Activated T-helper 2 cell treated with anti-CD3 and anti-CD28 coated beads, Interferon-gamma antibody, Interleukin-2, Interleukin-4, amounts not matched to agents 10 μg/mL and 5 μg/mL and 100 μg/mL, durations not matched to agents 14 hours and 24 hours and 36 hours (primary cell): ENCODE measurements at places on chromosomes 7 and 10. TPM values are rescaled to one million over a fixed set of nuclear protein-coding genes. Genes with fewer than 3 reads are reported as not detected.

The ZNF716 gene
- not detected in 2 replicates for total RNA-seq

The MGMT gene
- total RNA-seq, result 15.8 and 17.5 TPM in 2 replicates

The STOX1 gene
- 0.82 and 0.85 TPM in 2 replicates for total RNA-seq

The BTBD16 gene
- not detected in 2 replicates for total RNA-seq

The HDAC9 gene
- total RNA-seq, result 0.48 and 0.52 TPM in 2 replicates

The CCL26 gene
- 0.89 TPM in 1 of 2 replicates, not detected in the other for total RNA-seq

The STAG3 gene
- total RNA-seq, result 20.6 and 22.3 TPM in 2 replicates

The WDR86 gene
- not detected in 2 replicates for total RNA-seq

The PRLHR gene
- total RNA-seq, result not detected in 2 replicates

The PDE6C gene
- total RNA-seq, result not detected in 2 replicates

The SCIN gene
- not detected in 2 replicates for total RNA-seq

The GPR85 gene
- not detected in 2 replicates for total RNA-seq

The NPSR1 gene
- not detected in 2 replicates for total RNA-seq

The CTAGE4 gene
- total RNA-seq, result 1.2 and 1.6 TPM in 2 replicates

DNA sequence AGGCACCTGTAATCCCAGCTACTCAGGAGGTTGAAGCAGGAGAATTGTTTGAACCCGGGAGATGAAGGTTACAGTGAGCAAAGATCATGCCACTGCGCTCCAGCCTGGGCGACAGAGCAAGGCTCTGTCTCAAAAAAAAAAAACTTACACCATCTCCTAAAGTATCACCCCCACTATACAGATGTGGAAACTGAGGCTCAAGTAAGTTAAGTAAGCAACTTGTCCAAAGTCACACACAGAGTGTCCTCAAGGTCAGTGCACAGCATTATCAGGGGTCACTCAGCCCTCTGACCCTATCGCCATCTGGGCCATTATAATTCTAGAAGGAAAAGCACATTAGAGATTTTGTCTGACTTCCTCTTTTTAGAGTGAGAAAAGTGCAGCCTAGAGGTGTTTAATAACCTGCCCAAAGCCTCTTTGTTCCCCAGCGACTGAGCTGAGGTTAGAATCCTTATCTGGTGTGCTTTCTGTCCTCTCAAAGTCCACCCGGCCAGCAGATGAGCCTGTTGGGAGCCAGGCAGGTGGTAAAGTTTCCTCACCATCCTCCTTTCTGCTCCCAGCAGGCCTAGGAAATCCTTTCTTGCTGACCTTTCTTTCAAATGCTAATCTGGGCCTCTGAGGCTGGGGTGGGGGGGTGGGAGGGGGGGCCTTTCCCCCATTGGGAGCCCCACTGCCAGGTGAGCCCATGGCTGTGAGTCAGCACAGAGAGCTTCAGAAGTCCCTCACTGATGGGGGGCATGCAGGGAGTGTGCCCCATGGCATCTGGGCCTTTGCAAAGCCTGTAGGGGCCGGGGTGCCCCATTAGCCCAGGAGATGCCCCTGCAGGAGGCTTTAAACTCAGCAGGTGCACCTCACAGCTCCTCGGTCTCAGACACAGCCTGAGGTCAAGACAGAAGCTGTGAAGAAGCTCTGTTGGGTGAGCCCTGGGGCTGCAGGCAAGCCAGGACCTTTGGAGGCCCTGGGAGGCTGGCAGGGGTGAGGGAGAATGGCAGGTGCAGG, 12.0 kb upstream of the KCNMA1 start:
- DNase-seq, result no peak

GRCh38 chr7:155466814-155467733, 9.1 kb downstream of the EN2 start:
- DNase-seq, result peak; percentile 38

GRCh38 chr10:30973737-30974136, 57.9 kb downstream of the ZNF438 start:
- DNase-seq, result no peak

DNA sequence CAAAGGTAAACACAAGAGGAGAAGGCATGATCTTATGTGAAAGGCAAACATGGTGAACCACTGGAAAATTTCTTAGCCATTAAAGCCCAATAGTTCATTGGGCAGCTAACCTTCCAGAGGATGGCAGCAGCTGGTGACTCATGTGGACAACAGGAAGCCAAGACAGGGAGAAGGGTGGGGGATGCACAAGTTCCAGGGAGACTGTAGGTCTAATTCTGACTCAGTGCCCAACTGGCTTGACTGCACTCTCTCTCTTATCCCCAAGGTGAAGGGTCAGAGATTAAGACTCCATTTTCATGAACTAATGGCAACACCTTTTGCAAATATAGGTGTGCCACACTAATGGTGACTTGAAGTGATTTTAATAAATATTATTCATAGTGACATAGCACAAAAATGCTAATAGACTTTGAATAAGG, 47.9 kb upstream of the SLC35B4 start:
- no peak for DNase-seq

DNA sequence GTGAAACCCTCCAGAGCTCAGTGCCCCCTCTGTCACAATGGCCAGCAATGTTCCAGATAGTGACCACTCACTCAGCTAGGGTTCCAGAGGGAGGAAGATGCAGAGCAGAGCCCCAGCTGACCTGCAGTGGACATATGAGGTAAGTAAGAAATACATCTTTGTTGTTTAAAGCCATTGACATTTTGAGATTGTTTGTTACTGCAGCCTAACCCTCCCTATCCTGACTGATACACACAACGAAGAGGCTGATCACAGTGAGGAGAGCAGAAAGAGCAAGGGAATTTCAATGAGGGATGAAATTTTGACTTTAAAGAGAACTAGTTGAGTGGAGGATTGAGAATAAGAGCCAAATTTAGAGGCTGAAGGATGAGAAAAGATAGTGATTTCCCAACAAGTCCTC, 51.3 kb upstream of the LRGUK start:
- DNase-seq, result no peak

GRCh38 chr7:5477126-5477525, 53.5 kb upstream of the TNRC18 start:
- DNase-seq, result no peak

DNA sequence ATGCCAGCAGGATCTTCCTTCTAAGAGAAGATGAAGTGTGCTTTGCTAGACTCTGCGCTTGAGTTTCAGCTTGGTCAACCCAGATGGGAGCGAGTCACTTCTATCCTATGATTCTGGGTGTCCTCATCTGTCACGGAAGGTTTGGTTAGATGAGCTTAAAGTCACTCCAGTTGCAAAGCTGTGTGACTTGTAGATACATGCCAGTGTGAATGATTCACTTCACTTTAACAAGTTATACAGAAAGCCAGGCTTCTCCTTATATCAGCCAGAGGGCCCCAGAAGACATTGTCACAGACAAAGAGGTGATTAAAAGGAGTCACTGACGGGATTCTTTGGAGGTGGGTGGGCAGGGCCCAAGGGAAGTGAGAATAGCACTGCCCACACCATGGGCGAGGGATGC, 122.6 kb upstream of the PFKP start:
- no peak for DNase-seq

GRCh38 chr7:131173145-131173890, 154.4 kb upstream of the MKLN1 start:
- DNase-seq, result no peak

DNA sequence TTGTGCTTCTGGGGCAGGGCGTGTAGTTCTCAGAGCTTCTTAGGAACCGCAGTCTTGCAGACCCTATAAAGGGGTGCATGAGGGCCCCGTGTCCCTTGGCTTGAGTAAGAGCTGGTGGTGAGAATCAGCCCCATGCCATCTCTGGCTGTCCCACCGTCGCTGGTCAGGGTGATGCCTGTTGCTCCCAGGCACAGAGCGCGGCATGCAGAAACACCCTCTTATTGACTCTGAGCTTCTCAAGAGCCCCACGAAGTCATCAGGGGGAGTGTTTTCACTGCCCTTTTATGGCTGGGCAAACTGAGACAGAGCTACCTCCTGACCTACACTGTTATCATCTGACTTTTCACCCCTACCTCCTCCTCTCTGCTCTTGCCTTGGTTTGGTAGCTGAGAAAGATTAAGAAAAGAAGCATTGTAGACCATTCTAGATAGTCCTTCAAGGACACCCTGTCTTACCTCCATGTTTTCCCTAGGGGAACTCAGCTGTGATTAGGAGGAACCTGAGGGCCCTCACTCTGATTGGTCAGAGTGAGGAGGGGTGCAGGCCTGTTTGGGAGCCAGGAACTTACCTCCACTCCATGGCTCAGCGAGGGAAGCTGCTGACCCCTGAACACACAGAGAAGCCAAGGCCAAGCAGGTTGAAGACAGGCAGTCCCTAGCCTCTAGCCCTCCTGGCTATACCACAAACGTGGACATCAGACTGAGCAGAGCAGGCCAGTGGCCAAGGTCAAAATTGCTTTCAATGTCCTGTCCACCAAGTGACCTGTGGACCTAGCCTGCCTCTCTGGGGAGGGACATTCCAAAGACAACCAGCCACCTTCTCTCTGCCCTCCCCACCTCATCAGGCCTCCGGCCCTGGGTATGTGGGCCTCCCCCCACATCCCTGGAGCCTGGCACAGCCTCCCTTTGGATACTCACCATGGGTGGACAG, 17.6 kb downstream of the UNC5B start:
- DNase-seq, result no peak

- DNase-seq, result peak; percentile 47
Measured at GRCh38 chr7:105521027-105521716, 899 bp downstream of the PUS7 start.

- DNase-seq, result no peak
Measured at GRCh38 chr10:5387169-5387568, 17.5 kb downstream of the TUBAL3 start.

DNA sequence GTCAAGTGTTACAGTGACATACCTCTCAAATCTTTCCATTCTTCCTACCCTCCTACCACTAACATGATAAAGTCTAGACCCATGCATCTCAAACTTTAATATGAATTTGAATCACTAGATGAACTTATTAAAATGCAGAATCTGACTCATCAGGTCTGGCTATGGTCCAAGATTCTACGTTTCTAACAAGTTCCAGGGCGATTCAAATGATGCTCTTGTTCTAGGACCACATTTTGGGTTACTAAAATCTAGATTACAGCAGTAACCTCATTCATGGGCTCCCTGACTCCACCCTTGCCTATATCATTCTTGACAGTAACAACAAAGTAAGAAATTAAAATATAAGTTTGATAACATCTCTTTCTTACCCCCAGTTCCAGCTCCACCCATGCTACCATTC, 124.8 kb upstream of the LSM8 start:
- DNase-seq, result no peak

- no peak for DNase-seq
Measured at GRCh38 chr10:7275761-7276440, 134.9 kb downstream of the SFMBT2 start.

DNA sequence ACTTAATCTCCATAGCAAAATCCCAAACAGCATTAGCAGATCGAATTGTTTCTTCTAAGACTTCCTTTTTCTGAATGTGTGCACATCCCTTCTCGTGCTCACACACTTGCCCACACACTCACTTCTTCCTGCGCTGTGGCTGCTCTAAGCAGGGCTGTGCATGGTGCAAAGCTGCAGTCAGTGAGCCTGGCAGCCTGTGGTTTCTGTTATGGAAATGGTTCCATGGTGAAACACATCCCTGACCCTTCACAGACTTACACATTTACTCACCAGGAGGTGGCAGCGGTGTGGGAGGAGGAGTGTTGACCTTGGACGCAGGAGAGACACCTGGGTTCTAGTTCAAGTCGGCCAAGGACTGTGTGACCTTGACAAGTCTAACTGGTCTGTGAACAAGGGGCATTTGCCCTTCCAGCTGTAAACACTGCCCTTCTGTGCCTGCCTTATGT, 24.9 kb downstream of the MTURN start:
- DNase-seq, result no peak

GRCh38 chr10:116631871-116632295, 11.1 kb downstream of the PNLIPRP2 start:
- no peak for DNase-seq

DNA sequence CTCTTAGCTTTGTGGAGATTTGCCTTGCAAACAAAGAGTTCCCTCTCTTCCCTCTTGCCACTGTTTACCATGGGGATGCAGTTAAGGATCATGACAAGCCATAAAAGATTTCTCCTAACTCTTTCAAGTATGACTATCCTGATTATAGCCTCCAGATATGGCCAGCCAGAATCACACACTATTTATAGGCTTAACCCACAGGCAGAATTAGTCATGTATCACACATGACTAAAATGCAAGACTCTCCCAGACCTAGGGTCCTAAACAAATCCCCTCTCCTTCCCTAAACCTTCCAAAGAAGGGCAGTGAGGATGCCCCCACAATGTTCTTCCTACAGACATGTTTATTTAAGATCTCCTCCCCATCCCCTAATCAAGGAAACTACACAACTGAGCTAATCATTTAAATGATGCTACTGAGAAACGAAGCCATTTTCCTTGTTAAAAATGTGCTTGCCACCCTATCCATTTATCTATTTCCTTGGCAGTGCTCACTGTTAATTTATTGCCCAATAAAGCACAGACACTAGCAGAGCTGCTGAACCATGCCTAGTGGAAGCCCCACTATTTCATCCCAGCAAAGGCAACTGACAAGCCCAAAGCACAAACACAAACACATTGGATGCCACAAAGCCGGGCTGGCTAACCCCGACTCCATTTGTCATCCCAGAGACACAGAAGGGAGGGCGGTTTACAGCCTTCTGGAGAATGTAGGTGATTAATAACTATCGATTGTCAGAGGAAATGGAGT, 363.4 kb downstream of the KCNMA1 start:
- DNase-seq, result no peak

DNA sequence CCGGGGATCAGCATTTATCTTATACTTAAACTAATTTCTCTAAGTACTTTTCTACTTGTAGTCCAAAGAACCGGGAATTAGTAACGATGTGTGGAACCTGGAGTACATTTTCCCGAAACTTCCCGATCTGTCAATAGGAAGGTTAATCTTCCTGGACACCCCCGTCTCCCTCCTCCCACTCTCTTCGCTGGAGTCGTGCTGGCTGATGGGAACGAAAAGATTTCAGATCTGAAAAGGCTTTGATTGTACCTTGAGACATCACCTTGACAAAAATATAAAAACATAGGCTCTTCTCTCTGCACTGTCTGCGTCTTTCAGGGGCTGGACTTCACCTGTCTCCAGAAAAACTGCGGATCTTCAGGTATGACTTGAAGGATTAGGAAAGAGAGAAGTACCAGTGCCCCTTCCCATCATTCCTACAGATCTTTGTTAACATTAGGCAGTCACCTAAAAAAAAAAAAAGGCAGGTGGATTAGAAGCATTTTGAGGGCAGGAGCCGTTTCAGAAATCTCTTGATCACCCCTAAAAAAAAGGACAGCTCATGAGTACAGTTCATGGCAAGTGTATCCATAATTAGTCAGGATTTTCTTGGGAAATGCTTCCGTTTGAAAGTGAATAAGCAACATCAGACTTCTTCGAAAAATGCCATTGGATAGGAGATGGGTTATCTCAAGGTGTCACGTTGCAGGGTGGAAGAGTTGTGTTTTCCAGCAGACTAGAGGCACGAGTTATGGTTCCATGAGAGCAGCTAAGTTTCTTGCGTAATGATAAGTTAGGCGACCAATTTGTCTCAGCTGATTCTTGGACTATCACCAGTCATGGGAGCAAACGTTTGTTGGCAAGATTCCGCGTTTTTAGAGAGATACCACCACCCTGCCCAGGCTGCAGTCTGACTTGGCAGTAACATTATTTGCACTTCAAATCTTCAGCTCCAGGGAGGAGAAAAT, 7.8 kb upstream of the BAMBI start:
- no peak for DNase-seq

DNA sequence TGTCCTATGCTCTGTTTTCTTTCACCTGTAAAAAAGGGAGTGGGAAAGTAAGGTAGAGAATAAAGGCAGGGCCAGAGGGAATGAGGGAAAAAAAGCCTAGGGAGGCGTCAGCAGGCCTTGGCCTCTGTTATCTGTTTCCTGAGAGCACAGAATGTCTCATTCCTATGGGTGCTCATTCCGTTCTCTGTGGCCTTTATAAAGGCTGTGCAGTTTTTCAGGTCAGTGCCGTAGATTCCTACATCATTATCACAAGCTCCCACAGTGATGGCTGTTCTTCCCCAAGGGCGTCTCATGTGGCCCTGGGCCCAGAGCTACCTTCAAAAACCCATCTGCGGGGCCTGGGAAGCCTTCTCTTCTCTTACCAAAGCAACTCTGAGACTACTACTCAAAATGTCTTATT, 16.7 kb upstream of the AKR1B10 start:
- DNase-seq, result no peak
